ENCODE measurements at places on chromosomes 16 and 17.

GRCh38 chr16:20348365-20349185, 3.9 kb downstream of the UMOD start:
- no peak for DNase-seq

GRCh38 chr17:39222866-39223834, 2.6 kb downstream of the STAC2 start:
- no peak for DNase-seq

DNA sequence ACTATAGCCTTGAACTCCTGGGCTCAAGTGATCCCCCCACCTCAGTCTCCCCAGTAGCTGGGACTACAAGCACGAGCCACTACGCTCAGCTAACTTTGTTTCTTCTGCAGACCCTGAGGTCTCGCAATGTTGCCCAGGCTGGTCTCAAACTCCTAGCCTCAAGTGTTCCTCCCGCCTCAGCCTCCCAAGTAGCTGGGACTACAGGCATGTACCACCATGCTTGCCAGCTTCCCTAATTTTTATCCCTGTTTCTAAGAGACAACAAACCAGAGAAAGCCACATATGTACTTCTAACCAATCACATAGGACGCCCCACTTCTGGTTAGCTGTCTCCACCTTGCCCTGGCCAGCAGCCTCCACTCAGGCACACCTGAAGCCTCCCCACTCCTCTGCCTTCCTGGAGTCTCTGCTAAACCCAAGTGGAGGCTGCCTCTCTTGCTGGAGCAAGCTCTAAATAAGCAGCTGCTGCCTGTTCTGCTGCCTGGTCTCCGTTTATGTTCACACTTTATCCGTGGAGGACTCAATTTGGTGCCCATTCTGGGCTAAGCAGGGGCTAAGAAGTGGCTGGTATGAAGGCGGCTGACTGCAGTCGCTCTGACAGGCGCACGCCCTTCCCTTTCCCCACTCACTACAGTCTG, 24.7 kb downstream of the NSMCE1 start:
- peak; percentile 19 for DNase-seq

DNA sequence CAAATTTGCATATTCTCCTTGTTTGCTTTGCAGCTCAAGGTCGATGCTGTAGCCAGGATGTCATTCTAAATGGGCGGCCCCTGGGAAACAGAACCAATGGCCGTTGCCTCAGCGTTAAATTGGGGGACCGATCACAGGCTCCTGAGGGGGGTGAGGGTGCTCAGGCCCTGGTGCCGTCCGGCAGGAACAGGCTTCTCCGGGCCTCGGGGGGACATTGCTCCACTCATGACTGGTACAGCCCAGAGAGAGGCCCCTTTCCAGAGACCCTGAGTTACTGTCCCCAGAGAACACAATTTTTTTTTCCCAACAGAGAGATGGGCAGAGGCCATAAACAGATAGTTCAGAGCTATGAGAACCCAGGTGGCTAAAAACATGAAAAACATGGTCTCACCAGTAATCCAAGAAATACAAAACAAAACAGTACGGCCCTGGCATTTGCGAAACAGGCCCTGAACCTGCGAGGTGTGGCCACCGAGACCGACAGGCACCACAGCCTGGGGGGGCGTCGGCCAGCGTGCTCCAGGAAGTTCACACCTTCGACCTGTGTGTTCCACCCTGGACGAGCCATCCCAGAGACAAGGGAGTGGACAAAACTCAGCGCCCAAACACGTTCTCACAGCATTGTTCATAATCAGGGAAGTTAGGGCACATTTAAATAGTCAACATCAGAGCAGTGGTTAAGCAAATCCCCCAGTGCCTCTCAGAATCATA, 82.8 kb downstream of the METRNL start:
- no peak for DNase-seq

GRCh38 chr16:83717308-83717707, 90.5 kb upstream of the HSBP1 start:
- DNase-seq = no peak

DNA sequence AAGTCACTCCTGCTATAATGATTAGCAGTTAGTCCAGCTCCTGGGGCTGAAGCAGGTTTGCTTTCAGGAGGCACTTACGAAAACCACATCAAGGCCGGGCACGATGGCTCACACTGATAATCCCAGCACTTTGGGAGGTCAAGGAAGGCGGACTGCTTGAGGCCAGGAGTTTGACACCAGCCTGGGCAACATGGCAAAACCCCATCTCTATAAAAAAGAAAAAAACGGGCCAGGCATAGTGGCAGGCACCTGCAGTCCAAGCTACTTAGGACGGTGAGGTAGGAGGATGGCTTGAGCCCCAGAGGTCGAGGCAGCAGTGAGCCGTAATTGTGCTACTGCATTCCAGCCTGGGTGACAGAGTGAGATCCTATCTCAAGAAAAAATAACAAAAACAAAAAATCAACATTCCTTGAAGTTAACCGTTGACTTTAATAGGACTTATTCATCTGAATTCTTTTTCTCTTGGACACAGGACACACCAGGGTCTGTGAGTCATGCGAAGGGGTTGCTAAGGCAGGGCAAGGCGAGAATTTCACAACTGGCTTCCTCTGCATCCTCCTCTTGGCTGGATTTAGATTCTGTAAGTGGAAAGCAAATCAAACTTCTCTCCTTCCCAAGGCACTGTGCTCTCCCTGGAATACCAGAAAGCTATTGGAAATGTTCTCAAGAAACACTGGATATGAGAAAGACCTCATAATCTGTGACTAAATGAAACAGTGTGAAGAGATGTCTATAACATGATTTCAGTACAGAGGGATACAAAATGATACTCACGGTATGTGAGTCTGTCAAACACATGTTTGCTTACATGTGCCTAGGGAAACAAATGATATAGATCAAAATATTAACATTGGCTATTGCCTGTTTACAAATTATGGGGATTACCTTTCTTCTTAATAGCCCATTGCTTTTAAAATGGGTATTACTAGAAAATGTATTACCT, 99.5 kb downstream of the SYCE1L start:
- DNase-seq = no peak

GRCh38 chr16:57601801-57602478, 26.5 kb upstream of the ADGRG1 start:
- DNase-seq = no peak

GRCh38 chr16:4350365-4350786, 745 bp downstream of the PAM16 start:
- DNase-seq = no peak

DNA sequence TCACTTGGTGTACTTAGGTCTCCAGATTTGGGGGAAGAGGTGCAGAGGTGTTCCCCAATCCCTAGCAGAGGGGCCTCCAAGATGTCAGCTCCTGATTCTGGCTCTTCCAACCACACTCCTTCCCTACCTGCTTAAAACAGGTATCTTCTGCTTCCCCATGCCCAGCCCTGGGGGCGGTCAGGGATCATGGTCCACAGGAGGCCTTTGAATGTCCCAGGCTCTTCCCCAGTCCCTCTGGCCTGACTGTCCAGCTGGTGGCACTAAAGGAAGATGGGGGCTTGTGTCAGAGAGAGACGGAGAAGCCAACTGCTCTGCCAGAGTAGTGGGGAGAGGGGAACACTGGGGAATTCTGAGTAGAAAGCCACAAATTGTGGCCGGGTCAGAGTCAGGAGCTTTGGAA, 3.8 kb downstream of the ARL4D start:
- DNase-seq = no peak

- DNase-seq = no peak
Observed at GRCh38 chr17:37291351-37291750, 84.4 kb upstream of the C17orf78 start.

DNA sequence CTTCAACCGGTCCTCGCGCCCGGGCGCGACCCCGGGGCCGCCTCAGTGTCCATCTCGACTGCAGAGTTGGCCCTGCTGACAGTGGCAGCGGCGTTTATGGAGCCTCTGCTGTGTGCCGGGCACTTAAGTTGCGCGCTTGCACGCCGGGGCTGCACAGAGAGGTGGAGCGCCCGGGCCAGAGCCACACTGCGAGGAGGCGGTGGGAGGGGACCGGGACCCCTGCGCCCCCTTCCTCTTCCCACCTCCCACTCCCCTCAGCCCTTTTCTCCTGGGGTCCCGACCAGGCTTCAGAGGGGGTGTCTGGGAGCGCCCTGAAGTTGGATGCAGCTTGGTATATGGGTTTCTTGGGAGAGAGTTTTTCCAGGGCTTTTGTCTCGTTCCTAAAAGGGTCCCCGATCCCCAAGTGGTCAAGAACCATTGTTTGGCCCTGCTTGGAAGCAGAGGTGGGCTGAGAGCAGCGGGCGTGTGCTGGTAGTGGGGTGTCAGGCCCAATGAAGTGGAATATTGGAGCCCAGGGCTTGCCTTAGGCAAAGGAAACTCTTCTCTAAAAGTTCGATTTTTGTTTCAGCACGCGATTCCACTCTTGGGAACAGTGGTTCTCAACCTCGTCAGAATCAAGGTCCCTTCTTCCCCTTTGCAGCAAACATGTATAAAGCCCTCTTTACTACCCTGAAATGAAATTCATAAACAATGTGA, 605 bp downstream of the MRTFB start:
- DNase-seq = no peak

- no peak for DNase-seq
Observed at GRCh38 chr16:50614955-50615724, 66.0 kb downstream of the SNX20 start.

GRCh38 chr17:74921026-74921681, 1.9 kb downstream of the USH1G start:
- DNase-seq = no peak

GRCh38 chr17:60332574-60332973, 59.4 kb downstream of the USP32 start:
- no peak for DNase-seq

DNA sequence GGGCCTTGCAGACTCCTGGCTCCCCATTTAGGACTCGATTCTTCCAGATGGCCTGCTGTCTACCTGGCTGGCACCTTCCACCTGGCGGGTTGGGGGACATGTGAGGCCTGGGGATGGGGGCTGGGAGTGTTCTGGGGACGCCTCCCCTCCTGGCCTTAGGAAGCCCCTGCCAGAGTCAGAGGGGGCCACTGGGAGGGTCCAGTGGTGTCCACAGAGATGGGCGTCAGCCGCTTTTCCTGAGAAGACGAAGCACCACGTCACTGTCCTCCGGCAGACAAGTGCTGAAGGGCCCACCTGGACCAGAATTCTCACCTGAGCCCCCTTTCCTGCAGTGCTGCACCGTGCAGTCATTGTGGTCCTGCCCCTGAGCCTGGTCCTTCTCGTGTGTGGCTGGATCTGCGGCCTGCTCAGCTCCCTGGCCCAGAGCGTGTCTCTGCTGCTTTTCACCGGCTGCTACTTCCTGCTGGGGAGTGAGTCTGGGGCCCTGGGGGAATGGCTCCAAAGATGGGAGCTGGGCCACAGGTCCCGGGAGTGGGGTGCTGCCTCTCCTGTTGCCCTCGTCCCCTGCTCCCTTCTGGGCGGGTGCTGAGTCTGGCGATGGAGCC, 2.9 kb downstream of the TMEM235 start:
- DNase-seq = no peak

DNA sequence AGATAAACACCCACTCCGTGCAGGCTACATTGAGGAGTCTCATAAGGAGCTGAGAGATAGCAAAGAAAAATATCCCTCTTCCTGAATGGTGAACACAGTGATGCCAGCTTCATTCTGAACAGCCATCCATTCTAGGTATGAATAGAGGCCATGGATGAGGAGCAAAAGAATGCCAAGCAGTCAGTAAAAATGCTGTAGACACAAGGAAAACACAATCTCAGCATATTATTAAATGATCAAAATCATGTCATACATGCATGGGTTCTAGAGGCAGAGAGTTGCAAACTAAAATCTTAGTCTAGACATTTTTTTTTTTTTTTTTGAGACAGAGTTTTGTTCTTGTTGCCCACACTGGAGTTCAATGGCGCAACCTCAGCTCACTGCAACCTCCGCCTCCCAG, 313.0 kb downstream of the SOX9 start:
- DNase-seq = no peak

- DNase-seq = no peak
Observed at GRCh38 chr16:50612849-50613198, 64.6 kb downstream of the NKD1 start.

DNA sequence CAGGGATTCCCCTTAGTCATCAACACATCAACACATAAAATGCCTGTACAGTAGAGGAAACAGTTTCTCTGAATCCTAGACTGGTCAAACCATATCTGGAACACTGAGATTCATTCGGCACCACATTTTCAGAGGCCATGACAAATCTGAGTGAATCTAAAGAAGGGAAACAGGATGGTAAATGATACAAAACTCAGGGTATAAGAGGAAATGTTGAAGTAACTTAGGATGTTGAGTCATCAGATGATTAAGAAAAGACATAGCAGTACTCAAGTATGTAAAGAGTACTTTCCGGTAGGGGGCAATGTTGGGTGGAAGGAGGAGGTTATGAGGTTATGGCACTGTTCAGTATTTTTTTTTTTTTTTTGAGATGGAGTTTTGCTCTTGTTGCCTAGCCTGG, 358.5 kb upstream of the PMFBP1 start:
- no peak for DNase-seq

GRCh38 chr17:42058063-42058462, 7.7 kb upstream of the C17orf113 start:
- DNase-seq = no peak

DNA sequence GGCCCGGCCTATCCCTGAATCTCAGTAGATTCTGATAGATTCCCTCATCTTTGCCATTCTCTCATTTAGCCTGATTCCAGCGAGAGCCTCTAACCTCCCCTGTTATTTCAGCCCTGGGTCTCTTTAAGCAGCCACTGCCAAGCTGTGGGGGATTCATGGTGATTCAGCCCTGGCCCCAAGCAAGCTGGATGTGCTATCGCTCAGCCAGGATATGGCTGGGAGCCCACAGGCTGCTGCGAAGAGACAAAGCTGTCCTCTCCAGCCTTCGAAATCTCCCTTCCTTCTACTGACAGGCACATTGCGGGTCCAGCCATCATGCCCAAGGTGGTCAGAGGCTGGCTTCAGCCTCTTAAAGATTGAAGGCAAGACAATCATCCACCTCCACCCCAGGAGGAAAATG, 394.1 kb downstream of the SOX9 start:
- DNase-seq = no peak

DNA sequence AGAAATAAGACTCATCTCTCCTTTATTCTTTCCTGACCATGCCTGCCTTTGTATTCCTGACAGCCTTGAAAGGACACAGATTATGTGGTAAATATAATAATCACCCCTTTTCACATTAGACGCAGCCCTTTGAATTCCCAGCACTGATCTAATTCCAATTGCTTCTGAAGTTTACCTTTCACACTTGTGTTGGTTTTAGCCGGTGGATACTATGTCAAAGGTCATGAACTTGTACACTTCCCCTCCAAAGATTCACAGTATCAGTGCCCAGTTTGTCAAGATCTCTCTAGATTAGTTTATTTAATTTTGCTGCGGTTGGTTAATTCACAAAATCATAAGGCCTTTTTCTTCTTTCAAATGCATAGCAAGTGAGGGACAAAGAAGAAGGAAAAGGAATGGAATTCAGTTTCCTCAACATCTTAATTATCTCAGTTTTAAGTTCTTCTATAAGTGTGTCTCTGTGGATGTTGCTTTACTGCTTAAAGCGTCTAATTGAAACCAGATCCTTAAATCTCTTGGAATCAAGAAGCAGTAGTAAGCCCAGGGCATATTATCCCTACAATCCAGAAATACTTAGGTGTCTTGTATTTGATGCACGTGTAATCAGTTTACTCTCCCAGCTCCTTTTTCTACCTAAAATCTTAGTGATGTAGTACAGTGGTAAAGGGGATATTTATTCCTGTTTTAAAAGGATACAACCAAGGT, 174.3 kb upstream of the TBX2 start:
- DNase-seq = no peak
